Placental pericyte (primary cell): ENCODE measurements at places on chromosomes 5 and 9. TPM values are rescaled to one million over a fixed set of nuclear protein-coding genes. Genes with fewer than 3 reads are reported as not detected.

The SPINK6 gene
- not detected in 2 replicates for total RNA-seq

The SVEP1 gene
- 16.2 and 98.9 TPM in 2 replicates for total RNA-seq

The NR5A1 gene
- not detected in 2 replicates for total RNA-seq

The EGFLAM gene
- 3.3 and 10.1 TPM in 2 replicates for total RNA-seq

The SLC6A7 gene
- total RNA-seq: under 0.01 TPM in 1 of 2 replicates, not detected in the other

The GABRA6 gene
- total RNA-seq: 0.29 TPM in 1 of 2 replicates, not detected in the other

The FGD3 gene
- not detected in 2 replicates for total RNA-seq

The IQGAP2 gene
- total RNA-seq: 1.4 and 48.1 TPM in 2 replicates

The CARD9 gene
- total RNA-seq: 3.9 and 12.9 TPM in 2 replicates

The PDE8B gene
- under 0.01 and 0.14 TPM in 2 replicates for total RNA-seq

The PRUNE2 gene
- total RNA-seq: 0.72 and 1.1 TPM in 2 replicates

The TOMM5 gene
- total RNA-seq: 55.8 and 115 TPM in 2 replicates

The ZNF354C gene
- total RNA-seq: 3.9 and 7.0 TPM in 2 replicates

The TRPM3 gene
- under 0.01 and 0.22 TPM in 2 replicates for total RNA-seq

The EQTN gene
- not detected in 2 replicates for total RNA-seq

The DRD1 gene
- 0.44 and 0.72 TPM in 2 replicates for total RNA-seq

The JAKMIP2 gene
- 0.22 and 0.29 TPM in 2 replicates for total RNA-seq

The GRK6 gene
- 35.9 and 47.4 TPM in 2 replicates for total RNA-seq

The PCDHGA1 gene
- 0.43 and 0.88 TPM in 2 replicates for total RNA-seq

The FBLL1 gene
- 0.29 and 0.66 TPM in 2 replicates for total RNA-seq

The CERT1 gene
- 18.0 and 28.0 TPM in 2 replicates for total RNA-seq

The PLAC8L1 gene
- total RNA-seq: not detected in 2 replicates
